ENCODE measurements at places on chromosomes 12 and 14.

- no peak for DNase-seq
Observed at GRCh38 chr14:101511199-101511598, 50.1 kb upstream of the DIO3 start.

DNA sequence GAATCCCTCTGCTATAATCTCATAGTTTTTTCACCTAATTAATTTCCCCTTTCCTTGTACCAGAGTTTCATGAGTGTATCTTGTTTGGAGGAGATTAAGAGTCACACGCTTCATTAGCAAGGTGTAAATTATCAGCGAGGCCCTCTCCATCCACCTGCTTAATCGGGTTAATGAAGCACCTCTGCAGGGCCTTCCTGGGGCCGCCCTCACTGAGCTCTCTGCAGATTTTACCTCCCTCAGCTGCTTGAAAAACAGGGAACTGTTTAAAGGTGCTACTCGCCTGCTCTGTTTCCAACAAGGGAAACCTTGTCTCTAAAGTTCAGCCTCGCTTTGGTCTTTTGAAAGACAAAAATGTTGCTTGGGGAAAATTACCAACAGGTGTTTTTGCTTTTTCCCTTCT is 35.8 kb downstream of the OTX2 start:
- no peak for DNase-seq

GRCh38 chr14:23018107-23018506 is 8.2 kb upstream of the C14orf93 start:
- no peak for DNase-seq

- DNase-seq = no peak
Observed at GRCh38 chr12:77133566-77133965, 68.2 kb upstream of the E2F7 start.

- no peak for DNase-seq
Observed at GRCh38 chr12:53994264-53995001, 5.5 kb upstream of the HOXC9 start.
